ENCODE measurements at places on chromosomes 1 and 21.

- no peak for DNase-seq
Observed at GRCh38 chr1:200410566-200410878, 686 bp upstream of the ZNF281 start.

DNA sequence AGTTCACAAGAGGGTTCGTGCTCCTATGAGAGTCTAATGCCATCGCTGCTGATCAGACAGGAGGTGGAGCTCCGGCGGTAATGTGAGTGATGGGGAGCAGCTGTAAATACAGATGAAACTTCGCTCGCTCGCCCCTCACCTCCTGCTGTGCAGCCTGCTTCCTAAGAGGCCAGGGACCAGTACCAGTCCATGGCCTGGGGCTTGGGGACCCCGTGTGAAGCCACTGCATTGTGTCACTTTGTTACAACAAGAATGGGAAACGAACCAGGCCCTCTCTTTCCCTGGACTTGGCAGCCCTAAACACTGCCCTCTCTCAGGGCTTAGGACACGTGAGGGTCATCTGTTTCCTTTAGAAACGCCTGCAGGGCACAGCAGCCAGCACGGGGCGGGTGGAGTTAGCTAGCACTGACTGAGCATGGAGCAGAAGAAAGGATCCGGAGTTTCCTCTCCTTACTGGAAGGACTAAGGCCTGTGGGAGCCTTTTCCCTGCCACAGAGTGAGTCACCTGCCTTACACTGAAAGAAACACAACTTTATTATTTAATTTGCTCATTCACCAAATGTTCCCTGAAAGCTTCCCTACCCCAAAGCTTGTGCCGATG lies 185.2 kb upstream of the TMEM51 start:
- DNase-seq, result no peak

DNA sequence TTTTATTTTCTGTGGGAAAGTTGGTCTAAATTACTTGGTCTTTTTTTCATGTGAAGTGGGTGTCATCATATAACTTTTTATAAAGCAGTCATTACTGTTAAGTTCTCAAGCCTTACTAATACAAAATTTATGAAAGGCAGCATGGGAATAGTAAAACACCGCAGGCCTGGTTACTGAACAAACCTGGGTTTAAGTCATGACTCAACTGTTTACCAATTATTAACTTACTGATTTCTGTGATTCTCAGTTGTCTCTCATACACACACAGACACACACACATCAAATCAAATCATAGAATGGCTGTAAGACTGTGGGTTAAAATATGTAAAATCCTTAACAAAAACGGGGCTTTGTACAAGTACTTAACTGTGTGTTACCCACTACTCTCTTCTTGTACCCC lies 14.6 kb downstream of the MAEL start:
- DNase-seq, result no peak

- DNase-seq, result no peak
Observed at GRCh38 chr1:92030656-92031107, 897 bp downstream of the EPHX4 start.

DNA sequence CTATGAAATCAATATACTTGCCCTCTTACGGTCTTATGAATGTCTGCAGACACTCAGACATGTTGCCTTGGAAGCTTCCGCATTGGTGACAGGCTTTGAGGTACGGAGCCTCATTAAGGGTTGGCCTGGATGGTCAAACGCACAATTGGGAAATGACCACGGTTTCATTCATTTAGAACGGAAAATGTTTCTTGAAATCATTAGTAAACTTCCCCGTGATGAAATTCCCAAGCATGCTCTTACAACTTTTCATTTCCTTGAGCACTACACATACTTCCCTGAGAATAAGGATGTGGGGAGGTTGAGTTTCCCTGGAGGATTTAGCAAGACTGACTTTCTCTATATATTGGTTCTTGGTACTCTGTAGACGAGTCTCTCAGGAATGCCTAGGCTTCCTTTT lies 146.3 kb downstream of the HLX start:
- no peak for DNase-seq

DNA sequence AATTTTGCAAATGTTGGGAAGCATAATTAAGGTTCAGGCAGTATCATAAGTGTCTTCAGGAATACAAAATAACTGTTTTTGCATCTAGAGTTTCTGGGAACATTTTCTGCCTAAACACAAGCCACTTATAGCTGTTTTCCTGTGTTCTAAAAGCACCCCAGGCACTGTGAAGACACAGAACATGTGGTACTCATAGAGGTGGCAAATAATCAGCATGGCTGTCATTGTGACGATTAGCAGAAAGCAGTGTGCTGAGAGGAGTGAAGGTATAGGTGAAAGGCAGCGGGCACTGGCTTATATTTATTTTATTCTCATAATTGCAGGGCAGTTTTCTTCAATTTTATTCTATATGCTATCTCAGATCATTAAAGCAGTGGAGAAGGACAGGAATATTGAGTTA lies 119.6 kb downstream of the LRRC53 start:
- no peak for DNase-seq

- DNase-seq, result peak; percentile 79
Observed at GRCh38 chr21:17611414-17612022, 1.2 kb downstream of the BTG3 start.

GRCh38 chr1:19169642-19170041 lies 40.4 kb downstream of the UBR4 start:
- DNase-seq, result no peak

- no peak for DNase-seq
Observed at GRCh38 chr1:67674260-67675011, 10.6 kb upstream of the GADD45A start.

DNA sequence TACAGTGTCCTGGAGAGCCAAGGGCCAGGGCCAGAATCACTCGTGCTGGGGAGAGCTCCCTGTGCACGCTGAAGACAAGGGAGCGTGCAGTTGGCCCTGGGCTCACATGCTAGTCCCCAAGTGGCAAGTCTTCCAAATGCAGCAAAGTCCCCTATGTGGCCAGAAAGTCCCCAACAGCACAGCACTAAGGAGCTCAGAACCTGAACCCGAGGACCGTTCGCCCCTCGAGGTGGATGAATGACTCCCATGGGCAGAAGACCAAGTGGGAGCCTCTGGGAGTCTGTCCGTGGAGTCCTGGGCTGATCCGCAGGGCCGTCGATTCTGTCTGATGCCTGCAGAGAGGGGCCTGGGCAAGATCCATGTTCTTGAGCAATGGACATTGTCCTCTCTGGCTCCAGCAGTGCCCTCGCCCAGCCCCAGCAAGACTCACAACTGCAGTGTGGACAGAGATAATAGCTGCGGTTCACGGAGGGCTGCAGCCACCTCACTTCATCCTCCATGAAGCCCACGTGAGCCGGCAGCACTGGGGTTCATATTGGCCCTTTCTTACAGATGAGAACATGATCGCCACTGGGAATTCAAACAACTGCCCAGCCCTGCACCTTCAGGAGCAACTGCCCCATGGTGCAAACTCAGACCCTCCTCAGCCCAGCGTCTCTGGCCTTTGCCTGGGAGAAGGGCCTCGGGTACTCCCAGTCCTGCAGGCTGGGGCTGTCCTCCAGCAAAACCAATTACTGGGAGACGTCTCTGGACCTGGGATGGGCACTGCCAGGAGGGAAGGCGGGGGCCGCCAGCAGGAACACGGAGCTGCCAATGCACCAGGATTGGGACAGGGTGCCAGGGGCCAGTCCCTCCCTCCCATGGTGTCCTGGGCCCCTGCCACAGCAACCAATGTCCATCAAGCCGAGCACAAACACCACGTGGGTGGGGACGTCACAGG lies 243.7 kb downstream of the NPHP4 start:
- no peak for DNase-seq

DNA sequence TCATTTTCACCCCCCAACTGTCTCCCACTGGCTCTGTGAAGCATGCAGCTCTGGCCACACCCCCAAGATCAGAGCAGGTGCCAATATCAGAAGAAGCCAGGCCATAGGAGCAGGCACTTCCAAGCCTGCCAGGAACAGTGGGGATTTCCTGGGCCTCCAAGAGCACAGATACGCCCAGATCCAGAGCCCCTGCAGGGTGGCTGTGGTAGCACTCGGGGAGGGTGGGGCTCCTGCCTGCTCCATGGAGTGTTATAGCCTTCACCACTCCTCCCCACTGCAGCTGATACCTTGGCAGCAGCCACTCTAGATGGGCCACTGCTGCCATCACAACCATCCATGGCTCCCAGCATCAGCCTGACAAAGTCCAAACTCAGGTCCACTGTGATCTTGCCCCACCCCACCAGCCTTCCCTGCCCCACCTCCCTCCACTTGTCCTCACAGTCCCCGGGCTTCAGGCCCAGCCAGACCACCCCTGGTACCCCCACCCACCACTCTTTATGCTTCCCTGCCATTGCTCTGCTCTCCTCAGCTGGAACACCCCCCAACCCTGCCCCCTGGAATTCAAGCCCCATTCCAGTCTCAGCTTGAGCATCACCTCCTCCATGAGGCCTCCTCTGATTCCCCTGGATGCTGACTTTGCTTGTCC lies 448.3 kb downstream of the MATN1 start:
- DNase-seq, result no peak

GRCh38 chr1:224338150-224338838 lies 8.3 kb upstream of the NVL start:
- DNase-seq, result no peak

GRCh38 chr1:26677306-26678115 lies 18.3 kb upstream of the ARID1A start:
- DNase-seq, result peak; percentile 26

DNA sequence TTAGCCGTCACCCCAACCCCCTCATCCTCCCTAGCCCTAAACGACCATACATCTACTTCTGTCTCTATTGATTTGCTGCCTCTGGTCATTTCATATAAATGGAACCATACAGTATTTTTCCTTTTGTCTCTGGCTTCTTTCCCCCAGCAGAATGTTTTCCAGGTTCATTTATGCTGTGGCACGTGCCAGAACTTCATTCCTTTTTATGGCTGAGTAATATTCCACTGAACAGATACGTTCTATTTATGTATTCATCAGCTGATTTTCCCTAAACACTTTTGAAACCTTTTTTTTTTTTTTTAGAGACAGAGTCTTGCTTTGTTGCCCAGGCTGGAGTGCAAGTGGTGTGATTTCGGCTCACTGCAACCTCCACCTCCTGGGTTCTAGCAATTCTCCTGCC lies 181.1 kb downstream of the CAMTA1 start:
- DNase-seq, result no peak

- DNase-seq, result no peak
Observed at GRCh38 chr1:31574749-31575368, 1.5 kb upstream of the TINAGL1 start.

DNA sequence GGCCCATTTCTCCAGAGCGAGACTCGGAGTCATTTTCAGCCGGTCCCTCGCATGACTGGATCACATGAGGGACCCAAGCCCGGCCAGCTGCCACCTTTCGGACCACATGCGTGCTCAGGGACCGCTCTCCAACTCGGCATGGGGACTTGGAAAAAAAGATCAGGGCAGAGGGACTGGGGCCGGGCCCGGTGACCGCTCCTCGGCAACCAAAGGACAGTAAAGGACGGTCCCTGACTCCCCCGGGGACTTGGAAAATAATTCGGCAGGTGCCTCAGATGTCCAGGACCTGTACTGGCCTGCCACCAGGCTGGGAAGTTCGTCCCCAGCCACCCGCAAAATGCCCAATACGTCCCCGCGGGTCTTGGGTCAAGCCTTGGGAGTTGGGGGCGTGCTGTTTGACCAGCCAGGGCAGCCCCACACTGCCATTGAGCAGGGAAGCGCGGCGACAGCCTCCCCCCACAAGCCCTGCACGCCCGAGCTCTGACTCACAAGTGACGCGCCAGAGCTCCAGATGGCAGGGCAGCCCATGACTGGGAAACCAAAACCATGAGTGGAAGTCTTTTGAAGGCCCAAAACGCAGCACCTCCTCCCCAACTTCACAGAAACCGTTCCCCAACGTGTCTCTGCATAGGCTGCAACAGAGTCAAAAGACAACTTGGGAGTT lies 134.5 kb downstream of the LIPI start:
- DNase-seq, result no peak

DNA sequence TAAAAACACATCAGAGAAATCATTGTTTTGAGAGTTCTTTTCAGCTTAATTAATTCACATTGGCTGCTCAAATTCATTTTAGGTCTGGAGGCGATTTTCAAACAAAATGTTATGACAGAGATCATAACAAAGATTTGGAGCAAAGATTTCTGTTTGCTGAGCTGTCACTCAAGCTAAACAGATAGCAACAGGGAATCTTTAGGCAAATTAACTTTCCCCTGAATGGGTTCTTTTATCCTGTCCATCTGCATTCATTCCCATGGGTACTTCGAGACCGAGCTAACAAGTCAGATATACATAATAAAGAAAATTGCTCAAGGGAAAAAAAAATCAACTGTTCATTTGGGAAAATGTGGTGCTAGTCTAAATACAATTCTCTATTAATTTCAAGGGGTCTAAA lies 30.2 kb upstream of the CA6 start:
- no peak for DNase-seq

DNA sequence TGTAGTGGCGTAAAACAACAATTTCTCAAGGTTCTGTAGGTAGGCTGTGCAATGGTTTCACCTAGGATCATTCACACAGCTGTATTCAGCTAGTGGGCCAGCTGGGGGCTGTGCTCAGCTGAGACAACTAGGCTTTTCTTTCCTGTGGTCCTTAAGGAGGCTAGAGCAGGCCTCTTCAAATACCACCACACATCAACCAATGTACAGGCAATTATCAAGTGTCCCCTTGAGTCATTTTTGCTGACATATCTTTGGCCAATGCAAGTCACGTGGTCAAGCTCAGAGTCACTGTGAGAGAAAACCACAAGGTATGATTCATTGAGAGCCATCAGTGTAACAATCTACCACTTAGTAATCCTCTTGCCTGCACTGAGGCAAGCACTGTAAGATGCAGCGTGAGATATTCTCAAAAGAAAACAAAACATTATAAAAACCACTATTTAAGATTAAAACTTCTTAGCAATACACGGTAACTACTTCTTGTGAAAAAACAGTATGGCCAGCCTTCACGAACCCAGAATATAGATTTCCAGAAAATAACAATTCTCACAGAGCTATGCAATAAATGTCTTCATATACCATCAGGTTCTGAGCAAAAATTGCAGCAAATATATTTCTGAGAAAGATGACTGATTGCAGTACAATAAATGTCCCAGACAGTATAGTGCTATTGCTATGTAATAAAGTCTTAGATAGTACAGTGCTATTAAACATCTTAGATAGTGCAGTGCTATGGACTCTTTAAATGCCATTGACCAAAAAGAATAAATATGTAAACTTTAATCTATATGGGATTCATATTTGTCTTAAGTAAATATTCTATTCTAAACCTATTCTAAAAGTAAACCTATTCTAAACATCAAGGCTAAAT lies 55.3 kb downstream of the NME7 start:
- peak; percentile 17 for DNase-seq

- DNase-seq, result no peak
Observed at GRCh38 chr1:38923607-38924006, 18.0 kb downstream of the RHBDL2 start.

- DNase-seq, result peak; percentile 79
Observed at GRCh38 chr1:40508375-40509341, at the start of gene EXO5. Gene EXO5 (plus strand): TSS chr1:40508767. CDS start chr1:40514545, 5,778 bp downstream.

All from activated T-cell treated with anti-CD3 and anti-CD28 coated beads for 4 hours (primary cell).